Amniotic epithelial cell (primary cell): ENCODE measurements at places on chromosomes 1 and 21.

DNA sequence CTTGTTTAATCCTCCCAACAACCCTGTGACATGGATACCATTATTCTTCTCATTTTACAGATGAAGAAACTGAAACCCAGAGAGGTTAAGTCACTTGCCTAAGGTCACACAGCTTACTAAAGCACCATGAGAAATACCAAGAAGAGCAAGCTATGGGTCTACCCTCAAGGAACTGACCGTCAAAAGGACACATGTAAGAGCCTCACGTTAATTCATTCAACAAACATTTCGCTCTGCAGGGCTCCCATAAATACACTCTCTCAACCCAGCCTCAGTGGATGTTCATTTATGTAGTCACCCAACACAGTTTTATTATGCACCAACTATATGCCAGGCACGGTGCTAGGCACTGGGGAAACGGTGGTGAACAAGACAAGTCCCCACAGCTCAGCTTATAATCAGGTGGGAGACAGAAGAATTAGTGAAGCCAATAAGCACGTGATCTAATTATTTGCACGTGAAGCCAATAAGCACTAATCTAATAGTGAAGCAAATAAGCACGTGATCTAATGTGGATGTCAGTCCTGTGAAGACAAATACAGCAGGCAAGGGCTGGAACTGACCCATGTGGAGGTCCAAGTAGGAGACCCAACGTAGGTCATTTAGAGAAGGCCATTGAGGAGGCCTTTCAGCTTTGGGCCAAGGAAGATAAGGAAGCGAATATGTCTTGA is 52.1 kb upstream of the ZBTB40 start:
- DNase-seq: no peak

- DNase-seq: no peak
Observed at GRCh38 chr21:26460621-26461020, 112.5 kb downstream of the CYYR1 start.

- no peak for DNase-seq
Observed at GRCh38 chr1:85062425-85063026, 14.2 kb upstream of the MCOLN3 start.

GRCh38 chr1:13700521-13701270 is 708 bp downstream of the PRDM2 start:
- peak; percentile 18 for DNase-seq

- DNase-seq: no peak
Observed at GRCh38 chr1:42730002-42730401, 10.0 kb downstream of the CLDN19 start.

DNA sequence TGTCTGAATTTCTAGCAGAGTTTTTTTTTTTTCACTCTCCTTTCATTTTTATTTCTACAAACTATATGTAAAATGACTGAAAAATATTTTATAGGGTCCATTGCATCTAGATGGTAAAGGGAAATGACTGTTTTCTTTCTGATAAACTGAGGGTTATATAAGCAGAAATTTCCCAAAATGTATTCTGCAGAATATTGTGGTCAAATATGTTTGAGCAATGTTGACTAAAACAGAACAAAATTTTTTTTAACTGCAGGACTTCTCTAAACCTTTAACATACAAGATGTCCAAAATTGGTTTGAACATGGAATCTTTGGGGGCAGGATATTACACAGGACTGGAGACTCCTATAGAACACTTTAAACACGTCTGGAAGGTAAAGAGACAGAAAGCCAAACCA is 190.5 kb downstream of the TOMM20 start:
- no peak for DNase-seq

- peak; percentile 71 for DNase-seq
Observed at GRCh38 chr21:33924079-33924765, 8.6 kb upstream of the ATP5PO start.

DNA sequence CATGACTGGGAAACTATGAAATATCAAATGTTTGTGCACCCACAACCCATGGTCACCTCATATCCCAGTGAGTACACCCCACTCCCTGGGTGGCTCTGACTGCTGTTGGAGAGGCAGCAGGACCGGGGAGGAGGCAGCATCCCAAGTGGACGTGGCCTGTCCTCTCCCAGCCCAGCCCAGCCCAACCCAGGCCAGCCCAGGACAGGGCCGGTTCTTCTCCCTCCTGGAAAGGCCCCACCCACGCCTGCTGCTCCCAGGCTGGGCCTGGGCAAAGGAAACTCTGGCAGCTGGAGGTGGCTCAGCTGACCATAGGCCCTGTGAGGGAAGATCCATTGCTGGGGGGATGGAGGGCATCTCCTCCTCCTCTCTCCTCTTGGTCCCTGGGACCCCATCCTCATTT is 19.1 kb downstream of the MATN1 start:
- no peak for DNase-seq

DNA sequence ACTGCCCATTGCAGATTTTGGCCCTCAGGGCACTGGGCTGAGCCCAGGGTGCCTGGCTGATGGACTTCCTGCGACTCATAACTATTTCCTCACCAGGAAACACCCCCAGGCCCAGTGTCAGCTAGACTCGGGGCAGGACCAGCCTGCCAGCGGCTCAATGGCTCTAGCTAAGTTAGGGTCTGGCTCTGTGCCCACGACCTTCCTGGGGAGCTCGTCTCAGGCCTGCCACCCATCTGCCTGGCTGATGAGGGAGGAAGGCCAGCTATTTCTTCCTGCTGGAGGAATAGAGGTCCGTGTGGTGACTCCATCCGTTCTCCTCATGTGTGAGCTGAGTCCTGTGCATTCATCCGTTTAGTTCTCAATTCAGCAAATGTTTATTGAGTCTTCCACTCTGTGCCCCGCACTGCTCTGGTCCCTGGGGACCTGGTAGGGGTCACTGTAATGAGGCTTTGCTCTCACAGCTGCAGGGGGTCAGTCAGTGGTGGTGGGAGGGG is 44.5 kb downstream of the KIRREL1 start:
- no peak for DNase-seq

DNA sequence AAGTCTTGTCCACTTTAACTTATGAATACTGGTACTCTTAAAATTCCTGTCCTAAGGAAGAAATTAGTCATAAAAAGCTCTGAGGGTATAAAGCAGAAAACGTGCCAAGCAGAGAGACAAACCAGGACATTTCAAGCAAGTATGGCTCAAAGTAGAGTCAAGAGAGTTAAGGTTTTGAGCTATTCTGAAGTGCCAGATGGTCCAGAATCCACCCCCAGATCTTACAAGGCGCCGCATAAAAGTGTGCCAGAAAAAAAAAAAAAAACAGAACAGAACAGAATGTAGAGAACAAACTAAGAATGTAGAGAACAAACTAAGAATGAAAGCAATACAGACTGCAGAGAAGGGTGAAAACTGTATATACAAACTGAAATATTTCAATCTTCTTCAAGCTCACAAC is 12.5 kb downstream of the EPS15 start:
- peak; percentile 91 for DNase-seq

DNA sequence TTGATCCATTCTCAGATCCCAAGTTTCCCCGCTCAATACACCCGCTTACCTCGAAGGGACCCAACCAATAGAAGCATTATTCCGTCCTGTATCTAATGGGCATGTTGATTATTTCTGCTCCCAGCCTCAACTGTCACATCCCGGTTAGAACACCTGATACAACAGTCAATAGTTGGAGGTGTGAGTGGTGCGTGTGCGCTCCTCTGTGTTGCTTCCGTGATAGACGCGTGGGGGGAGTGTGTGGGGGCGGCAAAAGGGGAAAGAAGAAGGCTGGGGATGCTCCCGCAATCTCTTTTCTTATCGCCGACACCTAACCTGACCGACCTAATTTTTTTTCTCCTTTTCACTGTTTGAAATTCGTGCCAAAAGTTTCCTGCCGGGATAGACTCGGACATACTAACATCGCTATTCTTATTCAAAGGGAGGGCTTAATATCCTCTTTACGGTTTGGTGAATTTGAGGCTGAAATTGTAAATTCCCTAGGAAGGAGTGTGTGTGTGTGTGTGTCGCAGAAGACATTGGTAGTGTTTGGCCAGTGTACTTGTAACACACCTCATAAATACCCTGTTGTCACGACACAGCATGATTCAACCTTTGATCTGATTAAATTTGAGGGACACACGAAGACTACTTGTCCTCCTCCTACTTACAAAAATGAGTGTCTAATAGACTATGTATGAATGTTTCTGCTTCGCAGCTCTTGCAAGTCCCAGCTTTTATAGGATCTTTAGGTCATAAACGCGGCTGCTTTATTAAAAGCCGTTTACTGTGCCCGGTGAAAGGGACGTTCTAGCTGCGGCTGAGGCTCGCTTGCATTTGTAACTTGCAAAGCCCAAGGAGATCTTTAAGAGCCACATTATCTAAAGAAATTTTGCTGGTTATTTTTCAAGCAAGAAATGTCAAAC is 1.5 kb upstream of the PROX1 start:
- no peak for DNase-seq

- no peak for DNase-seq
Observed at GRCh38 chr1:93770640-93771039, 89.0 kb upstream of the BCAR3 start.

DNA sequence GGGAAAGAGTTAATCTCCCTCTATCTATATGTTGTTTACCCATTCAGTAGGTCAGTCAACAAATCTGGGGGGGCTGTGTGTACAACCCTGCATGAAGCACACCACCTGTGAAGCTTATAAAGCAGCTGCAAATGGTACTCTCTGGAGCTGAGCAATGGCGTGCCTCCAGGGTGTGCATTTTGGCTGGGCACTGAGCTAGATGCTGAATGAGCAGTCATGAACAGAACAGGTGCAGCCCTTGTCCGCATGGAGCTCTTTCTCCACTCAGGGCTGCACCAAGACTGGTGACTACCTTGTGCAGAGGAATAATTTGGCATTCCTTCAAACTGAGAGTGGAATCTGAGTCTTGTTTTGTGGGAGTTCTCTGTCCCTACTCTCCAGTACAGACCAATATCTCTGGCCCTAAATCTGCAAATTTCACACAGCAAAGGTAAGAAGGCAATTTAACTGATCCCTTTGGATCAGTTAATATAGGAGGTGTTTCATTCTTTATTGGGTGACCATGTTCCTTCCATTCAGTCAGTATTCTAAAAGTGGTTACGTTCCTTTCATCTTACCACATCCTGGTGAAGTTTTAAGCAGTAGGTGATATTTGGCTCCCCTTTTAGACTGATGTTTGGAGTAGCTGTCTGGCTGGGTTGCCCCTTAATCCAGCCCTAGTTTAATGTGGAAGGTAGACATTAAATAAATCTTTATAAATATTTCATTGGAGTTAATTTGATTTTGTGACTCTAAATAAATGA is 76.0 kb downstream of the GPR88 start:
- no peak for DNase-seq

DNA sequence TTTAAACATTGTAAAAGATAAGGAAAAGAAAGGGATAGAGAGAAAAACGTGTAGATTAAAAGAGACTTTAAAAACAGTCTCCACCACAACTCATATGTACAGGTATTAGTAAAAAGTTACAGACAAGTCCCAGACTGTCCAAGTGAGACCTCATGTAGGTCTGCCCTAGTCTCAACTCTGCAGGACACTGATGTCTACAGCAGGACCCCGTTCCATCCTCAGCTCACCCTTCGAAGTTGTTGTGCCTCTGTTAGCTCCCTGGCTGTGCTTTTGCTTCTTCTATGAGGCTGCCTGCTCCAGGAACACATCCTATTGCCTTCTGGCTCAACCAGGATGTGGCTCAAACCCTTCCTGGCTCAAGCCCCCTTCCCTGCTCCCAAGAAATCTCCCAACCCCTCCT is 72.9 kb upstream of the FBXO28 start:
- DNase-seq: no peak

GRCh38 chr1:248783367-248783766 is 27.8 kb upstream of the LYPD8 start:
- DNase-seq: no peak

GRCh38 chr1:240467895-240468294 is 144.1 kb downstream of the GREM2 start:
- no peak for DNase-seq

- peak; percentile 33 for DNase-seq
Observed at GRCh38 chr1:115275216-115275615, 62.8 kb downstream of the NGF start.

DNA sequence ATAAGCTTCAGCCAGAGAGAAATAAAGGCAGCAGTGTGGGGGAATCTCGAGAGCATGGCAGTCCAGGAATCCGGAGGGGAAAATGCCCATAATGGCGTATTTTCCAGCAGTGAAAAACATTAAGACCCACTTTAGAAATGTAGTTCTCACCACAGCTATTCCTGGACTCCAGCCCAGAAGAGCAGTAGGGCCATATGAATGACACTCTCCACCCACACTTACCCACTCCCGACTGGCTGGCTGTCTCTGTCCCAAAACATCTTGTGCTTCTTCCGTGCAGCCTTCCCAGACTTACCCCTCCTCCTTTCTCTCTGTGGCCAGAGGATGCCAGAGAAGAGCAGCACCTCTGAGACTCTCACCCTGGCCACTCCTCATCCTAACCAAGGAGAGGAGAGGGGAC is 56.4 kb downstream of the TRABD2B start:
- DNase-seq: peak; percentile 62

DNA sequence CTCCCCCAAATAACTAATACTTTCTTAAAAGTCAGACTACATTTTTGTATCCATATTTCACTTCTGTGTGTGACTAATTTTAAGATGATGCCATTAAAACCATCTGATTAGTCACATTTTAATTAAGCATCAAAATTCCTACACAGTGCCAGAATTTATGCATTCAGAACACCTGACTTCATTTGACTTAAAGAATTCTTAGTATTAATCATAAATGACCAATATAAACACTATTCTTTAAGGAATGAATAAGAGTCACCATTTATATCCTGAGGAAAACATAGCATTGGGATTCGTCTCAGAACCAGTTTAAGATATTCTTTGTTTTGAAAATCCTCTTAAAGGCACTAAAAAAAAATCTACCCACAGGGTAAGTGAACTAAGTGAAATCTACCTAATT is 37.0 kb downstream of the TM2D1 start:
- DNase-seq: no peak

DNA sequence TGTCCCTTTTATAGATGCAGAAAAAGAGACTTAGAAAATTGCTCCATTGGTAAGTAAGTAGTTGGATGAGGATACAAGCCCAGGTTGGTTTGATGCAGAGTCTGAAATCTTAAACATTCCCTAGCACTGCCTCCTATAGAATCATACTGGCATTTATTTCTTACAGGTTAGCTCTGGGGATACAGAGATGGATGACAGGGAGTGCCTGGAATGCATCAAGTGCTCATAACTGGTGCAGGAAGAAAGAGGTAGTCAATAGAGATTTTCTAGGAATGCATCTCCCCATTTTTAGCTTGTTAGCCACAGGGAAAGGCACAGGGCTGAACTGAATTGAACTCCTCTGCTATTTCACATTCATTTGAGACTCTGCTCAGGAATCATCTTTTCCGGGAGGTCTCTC is 269.0 kb upstream of the USP24 start:
- DNase-seq: no peak
